Hair follicular keratinocyte (primary cell): ENCODE measurements at places on chromosomes 2 and 18. TPM values are rescaled to one million over a fixed set of nuclear protein-coding genes. Genes with fewer than 3 reads are reported as not detected.

ADAM23 gene
- total RNA-seq: 0.72 and 5.1 TPM in 2 replicates

ASPRV1 gene
- 0.19 and 0.62 TPM in 2 replicates for total RNA-seq

CREG2 gene
- 0.31 and 0.53 TPM in 2 replicates for total RNA-seq

AQP4 gene
- total RNA-seq: not detected in 2 replicates

PLCD4 gene
- 14.6 and 16.5 TPM in 2 replicates for total RNA-seq

DNPEP gene
- 46.6 and 51.1 TPM in 2 replicates for total RNA-seq

POTEI gene
- not detected in 2 replicates for total RNA-seq

PRSS56 gene
- total RNA-seq: not detected in 2 replicates

CD8B2 gene
- not detected in 2 replicates for total RNA-seq

HOXD13 gene
- total RNA-seq: not detected in 2 replicates

SLC40A1 gene
- not detected in 2 replicates for total RNA-seq

SLC14A1 gene
- total RNA-seq: not detected in 2 replicates

CNDP1 gene
- total RNA-seq: not detected in 2 replicates
